CD4-positive, alpha-beta T cell (primary cell): ENCODE measurements at places on chromosomes 4 and X. TPM values are rescaled to one million over a fixed set of nuclear protein-coding genes. Genes with fewer than 3 reads are reported as not detected.

Gene ADH1A
- total RNA-seq = not detected

Gene FAAH2
- total RNA-seq = 7.4 TPM

Gene ARX
- total RNA-seq = not detected

Gene PDCL2
- not detected for total RNA-seq

Gene CYSLTR1
- 6.6 TPM for total RNA-seq

DNA sequence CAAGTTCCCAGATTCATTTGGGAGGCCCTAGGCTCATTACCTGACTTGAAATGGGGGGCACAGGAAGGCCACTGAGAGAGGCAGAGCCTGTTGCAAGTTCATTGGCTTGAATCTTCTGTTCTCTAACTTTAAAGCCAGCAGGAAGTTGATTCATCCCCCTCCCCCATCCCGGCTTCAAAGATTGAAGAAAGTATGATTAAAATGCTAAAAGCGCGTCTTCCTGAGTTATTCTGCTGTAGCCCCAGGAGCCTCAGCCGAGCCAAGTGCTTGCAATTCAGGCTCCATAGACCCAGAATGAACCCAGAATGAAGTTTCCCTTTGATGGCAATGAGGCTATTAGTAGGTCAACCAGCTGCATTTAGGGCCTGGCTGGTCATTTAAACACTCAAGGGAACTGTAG is 14.7 kb downstream of the CHST7 start:
- DNase-seq = peak; percentile 42

GRCh38 chr4:159779716-159780115 is 676.8 kb downstream of the RAPGEF2 start:
- DNase-seq = no peak

GRCh38 chr4:124459941-124460310 is 252.6 kb downstream of the ANKRD50 start:
- DNase-seq = no peak

GRCh38 chr4:68469482-68469881 is 22.2 kb downstream of the TMPRSS11E start:
- no peak for DNase-seq

DNA sequence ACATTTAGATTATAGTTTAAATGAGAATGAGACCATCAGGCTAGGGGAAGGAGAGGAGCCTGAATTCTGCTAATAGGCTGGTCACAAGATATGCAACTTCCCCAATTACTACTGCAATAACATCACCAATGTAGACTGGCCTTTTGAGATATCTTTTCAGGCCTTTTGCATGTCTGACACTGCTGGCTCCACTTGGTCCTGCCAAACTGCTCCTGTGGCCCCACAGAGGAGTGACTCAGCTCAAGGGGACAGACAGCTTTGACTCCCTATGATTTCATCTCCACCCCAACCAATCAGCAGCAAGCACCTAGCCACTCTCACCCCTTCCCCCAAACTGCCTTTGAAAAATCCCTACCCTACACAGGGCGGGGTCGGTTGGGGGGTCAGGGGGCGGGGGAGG is 22.8 kb downstream of the GPRIN3 start:
- DNase-seq = no peak

DNA sequence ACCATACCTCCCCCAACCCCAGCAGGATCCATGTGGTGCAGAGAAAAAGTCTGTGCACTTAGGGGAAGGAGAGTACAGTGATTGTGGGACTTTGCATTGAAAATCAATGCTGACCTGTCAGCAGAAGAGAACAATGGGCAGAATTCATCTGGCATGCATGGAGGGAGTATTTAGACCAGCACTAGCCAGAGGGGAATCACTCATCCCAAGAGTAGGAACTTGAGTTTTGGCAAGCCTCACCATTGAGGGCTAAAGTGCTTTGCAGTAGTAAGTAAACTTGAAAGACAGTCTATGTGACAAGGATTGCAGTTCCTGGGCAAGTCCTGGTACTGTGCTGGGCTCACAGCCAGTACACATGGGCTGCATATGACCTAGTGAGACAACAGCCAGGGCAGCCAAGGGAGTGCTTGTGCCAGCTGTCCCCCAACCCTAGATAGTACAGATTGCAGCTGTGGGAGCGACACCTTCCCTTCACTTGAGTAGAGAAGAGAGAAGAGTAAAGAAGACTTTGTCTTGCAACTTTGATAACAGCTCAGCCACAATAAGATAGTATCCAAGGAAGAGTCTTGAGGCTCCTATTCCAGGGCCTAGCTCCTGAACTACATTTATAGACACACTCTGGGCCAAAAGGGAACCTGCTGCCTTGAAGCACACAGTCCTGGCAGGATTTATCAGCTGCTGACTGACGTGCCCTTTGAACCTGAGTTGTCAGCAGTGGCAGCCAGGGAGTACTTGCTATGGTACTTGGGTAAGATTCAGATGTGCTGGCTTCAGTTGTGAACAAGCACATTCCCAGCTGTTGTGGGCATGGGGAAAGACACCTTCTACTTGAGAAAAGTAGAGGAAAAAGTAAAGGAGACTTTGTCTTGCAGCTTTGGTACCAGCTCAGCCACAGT is 48.7 kb downstream of the HDX start:
- DNase-seq = no peak

GRCh38 chr4:40439519-40439918 is 104.4 kb downstream of the CHRNA9 start:
- DNase-seq = no peak
